ENCODE measurements at places on chromosomes 7 and 10. TPM values are rescaled to one million over a fixed set of nuclear protein-coding genes. Genes with fewer than 3 reads are reported as not detected.

CHPF2 gene
- 26.2 TPM for total RNA-seq

- H3K4me1 ChIP-seq: no peaks in the 10 kb centered on the region
- DNase-seq: no peak
- H3K4me3 ChIP-seq: no peak overlapping the region
- H3K27ac ChIP-seq: no peak overlapping the region
- H3K27me3 ChIP-seq: peaks cover 20% of the 10 kb centered on the region
Measured at GRCh38 chr7:1676550-1677078, 6.5 kb downstream of the ELFN1 start.

- H3K27me3 ChIP-seq: no peaks in the 10 kb centered on the region
- DNase-seq: no peak
- no peak overlapping the region for H3K27ac ChIP-seq
- H3K4me3 ChIP-seq: no peak overlapping the region
- H3K4me1 ChIP-seq: no peaks in the 10 kb centered on the region
Measured at GRCh38 chr7:69683002-69683401, 84.7 kb downstream of the AUTS2 start.

DNA sequence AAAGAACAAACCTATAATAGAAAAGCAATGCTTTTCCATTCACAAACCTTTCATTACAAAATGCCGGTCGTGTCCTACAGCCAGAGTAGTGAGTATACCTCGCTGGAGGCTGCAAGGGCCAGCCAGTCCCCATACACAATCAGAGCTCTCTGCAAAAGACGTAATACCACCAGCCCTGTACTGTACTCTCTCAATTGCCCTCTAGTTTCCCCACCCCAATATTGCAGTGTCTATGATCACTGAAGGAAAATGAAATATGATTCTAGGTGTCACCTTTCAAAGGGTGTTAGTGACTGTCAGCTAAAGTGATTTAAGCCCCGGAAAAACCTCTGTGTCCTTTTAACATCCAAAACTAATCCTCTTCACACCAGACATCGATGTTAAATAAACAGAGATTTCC, 24.8 kb downstream of the PLXNA4 start:
- no peaks in the 10 kb centered on the region for H3K36me3 ChIP-seq
- H3K4me1 ChIP-seq: no peaks in the 10 kb centered on the region
- DNase-seq: no peak
- no peak overlapping the region for H3K4me3 ChIP-seq
- no peaks in the 10 kb centered on the region for H3K27me3 ChIP-seq

DNA sequence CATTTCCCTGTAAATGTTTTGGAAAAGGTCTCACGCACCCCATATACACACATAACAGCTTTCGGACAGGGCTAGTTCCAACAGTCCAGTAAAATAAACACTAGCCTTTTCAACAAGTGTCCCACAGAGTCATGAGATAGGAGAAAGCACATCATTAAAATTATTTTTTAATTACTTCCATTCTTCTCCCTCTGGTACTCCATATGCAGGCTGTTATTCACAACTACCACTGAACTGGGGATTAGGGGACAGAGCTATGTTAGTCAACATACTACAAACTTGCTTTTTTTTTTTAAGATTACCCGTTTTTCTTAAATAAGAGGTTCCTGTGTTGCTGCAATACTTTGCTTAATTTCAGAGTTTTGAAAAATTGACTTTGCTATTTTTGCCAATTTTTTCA, 576.6 kb upstream of the KCND2 start:
- no peaks in the 10 kb centered on the region for H3K36me3 ChIP-seq
- no peaks in the 10 kb centered on the region for H3K4me1 ChIP-seq
- no peak overlapping the region for H3K4me3 ChIP-seq
- no peaks in the 10 kb centered on the region for H3K27me3 ChIP-seq
- H3K27ac ChIP-seq: no peak overlapping the region

ITPRID1 gene
- total RNA-seq: not detected

GRCh38 chr7:89334797-89335196, 539.3 kb upstream of the TEX47 start:
- H3K27ac ChIP-seq: no peak overlapping the region
- H3K4me1 ChIP-seq: no peaks in the 10 kb centered on the region

DNA sequence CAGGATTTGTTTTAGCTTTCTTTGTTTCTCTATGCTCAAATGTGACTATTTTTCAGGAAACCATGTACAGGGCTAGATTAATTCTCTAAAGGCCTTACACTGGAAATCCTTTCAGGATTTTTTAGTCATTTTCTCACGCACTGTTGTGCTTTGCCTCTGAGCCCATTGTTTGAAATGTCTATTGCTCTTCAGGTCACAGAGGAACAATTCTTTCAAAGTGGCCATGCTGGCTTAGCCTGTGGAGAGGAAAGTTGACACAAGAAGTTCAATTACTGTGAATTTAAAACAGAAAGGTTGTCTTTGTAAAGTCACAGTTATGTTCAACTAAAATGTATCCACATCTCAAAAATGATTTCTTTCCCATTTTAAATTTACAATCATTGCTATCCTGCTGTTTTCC, 1071.7 kb upstream of the POT1 start:
- DNase-seq: no peak
- H3K4me1 ChIP-seq: no peaks in the 10 kb centered on the region
- no peak overlapping the region for H3K4me3 ChIP-seq
- H3K27ac ChIP-seq: no peak overlapping the region

DNA sequence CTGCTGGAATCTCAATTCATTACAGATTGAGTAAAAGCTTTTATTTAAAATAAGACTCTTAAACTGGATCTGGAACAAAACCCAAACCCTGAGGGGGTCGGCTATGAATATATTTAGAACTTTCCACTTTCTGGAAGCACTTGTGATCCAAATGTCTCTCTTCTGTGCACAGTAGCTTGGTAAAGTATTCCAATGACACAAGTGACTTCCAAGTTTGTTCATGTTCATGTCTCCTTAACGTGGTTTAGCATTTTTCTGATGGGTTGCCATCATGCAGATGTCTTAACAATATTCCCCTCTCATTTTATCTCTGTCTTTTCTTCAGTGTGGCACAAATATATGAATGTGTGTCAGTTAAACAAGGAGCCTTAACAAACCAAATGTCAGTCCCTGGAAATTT, 191.9 kb upstream of the SORCS1 start:
- H3K27me3 ChIP-seq: no peaks in the 10 kb centered on the region
- no peak overlapping the region for H3K27ac ChIP-seq
- no peaks in the 10 kb centered on the region for H3K36me3 ChIP-seq

DNA sequence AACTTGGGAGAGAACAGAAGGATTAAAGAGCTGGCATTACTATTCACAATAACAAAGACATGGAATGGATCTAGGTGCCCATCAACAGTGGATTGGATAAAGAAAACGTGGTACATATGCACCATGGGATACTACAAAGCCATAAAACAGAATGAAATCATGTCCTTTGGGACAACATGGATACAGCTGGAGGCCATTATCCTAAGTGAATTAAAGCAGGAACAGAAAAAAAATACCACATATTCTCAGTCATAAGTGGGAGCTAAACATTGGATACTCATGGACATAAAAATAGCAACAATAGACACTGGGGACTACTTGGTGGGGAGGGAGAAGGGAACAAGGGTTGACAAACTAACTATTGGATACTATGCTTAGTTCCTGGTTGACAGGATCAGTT, 133.2 kb upstream of the ITGB1 start:
- H3K36me3 ChIP-seq: no peaks in the 10 kb centered on the region
- no peak overlapping the region for H3K4me3 ChIP-seq
- H3K27me3 ChIP-seq: no peaks in the 10 kb centered on the region
- DNase-seq: no peak

DNA sequence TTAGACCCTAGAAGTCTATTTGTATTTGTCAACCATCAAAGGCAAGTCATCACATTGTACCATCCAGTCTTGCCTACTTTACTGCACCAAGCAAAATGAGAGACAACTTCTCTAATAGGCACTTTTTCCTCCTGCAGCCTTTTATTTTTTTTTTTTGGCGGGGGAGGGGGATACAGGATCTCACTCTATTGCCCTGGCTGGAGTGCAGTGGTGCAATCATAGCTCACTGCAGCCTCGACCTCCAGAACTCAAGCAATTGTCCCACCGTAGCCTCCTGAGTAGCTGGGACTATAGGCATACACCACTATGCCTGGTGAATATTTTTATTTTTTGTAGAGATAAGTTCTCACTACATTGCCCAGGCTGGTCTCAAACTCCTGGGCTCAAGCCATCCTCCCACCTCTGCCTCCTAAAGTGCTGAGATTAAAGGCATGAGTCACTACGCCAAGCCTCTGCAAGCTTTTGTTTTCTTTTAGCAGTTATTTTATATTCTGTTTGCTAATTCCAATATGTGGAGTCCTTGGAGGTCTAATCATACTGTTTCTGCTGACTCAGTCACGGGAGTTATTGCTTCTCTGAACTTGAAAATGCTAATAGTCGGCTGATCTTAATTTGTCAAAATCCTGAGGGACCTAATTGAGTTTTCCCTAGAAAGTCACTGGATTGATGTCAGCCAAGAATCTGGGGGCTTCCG, 14.2 kb downstream of the KPNA7 start:
- peak; percentile 64 for DNase-seq
- no peaks in the 10 kb centered on the region for H3K27me3 ChIP-seq
- H3K36me3 ChIP-seq: no peaks in the 10 kb centered on the region

- H3K27ac ChIP-seq: no peak overlapping the region
- no peaks in the 10 kb centered on the region for H3K36me3 ChIP-seq
- peaks cover 7% of the 10 kb centered on the region for H3K4me1 ChIP-seq
- H3K4me3 ChIP-seq: no peak overlapping the region
- DNase-seq: no peak
- H3K27me3 ChIP-seq: peaks cover 21% of the 10 kb centered on the region
Measured at GRCh38 chr7:106047818-106048705, 64.0 kb downstream of the SYPL1 start.
